ENCODE measurements at places on chromosomes 4 and X.

- no peak for DNase-seq
Observed at GRCh38 chr4:94419956-94420355, 31.8 kb upstream of the PDLIM5 start.

DNA sequence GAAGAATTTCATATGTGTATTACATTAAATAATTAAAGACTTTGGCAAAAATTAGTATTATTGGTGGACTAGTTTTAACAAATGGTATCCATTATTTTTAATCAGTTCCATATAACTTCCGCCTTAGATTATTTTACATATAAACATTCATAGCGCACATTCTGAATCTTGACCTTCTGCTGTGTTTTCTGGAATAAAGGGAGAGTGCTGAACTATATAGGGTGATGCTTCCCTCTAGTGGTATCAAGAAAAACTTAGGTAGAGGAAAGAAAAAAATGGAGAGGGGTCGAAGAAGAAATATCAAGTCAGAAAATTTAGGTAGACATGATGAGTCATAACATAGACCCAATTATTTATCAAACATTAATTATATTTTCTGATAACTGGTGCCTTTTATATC is 155.6 kb upstream of the PACRGL start:
- DNase-seq: no peak

DNA sequence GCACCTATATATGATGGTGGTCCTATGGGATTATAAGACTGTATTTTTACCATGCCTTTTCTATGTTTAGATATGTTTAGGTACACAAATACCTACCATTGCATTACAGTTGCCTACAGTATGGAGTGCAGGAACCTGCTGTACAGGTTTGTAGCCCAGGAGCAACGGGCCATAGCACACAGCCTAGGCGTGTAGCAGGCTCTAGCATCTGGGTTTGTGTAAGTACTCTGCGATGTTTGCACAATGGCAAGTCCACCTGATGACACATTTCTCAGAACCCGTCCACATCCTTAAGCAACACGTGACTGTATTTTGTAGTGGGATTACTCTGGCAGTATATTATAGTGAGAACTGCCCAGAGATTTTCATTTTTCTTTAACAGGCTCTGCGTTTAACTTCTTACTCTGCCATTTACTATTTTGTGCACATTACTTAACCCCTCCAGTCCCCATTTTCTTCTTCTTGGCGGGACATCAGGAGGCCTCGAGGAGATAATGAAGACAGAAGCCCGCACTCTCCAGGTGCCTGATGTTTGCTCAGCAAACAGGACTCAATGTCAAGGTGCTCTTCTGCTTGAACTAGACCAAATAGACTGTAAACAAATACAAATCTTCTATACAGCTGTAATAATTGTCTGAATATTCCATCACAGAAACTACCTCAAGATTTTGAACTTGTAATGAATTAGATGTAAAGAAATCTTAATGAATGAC is 102.0 kb upstream of the PDLIM3 start:
- DNase-seq: no peak

DNA sequence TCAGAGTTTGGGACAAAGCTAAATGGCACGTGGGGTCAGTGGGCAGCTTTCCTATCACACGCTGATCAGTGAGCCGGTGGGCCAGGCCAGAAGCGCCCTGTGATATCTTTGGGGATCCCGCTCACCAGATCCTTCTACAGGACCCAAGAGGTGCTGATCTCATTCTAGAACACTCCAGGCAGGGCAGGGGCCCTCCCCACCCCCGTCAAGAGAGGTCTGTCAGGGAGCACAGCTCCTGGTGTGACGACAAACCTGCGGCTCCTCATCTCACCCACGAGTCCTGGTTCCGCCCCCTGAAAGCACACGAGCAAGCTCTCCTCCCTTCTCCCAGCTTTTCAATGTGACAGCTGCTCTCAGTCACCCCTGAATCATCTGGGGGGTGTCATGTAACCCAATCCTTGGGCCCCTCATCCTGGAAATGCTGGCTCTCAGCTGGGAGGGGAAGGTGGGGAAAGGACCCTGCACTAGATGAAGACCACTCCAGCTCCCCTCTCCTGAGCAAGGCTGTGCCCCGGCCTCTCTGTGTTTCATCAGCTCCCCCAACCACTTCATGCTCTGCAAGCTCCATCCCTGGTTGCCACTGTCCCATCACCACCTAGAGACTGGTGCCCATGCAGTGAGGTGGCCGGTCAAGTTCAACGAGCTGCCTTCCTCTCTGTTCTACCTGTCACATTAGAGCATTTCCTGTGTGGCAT is 4.6 kb downstream of the HCFC1 start:
- DNase-seq: no peak

- DNase-seq: no peak
Observed at GRCh38 chr4:61933527-61933926, 733.4 kb downstream of the ADGRL3 start.

DNA sequence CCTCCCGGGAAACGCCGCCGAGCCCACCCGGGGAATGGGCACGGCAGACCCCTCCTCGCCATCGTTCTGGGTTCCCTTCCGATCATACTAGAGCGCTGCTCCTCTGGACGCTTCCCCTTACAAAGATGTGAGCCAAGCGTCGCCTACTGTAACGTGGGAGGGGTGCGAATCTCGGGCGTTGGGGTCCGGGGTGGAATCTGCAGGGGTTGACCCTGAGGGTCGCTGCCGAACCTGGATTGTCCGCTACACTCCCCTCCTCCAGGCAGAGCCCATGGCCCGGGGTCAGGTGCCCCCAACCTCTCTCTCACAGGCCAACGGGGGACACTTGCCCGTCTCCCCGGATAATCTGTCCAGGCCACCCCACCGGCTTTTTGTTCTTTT is 13.8 kb downstream of the BCOR start:
- no peak for DNase-seq

GRCh38 chr4:83709627-83710026 is 173.7 kb downstream of the GPAT3 start:
- DNase-seq: no peak

GRCh38 chr4:112002248-112002661 is 143.0 kb upstream of the FAM241A start:
- DNase-seq: no peak

- DNase-seq: no peak
Observed at GRCh38 chr4:141169391-141169790, 36.1 kb upstream of the RNF150 start.

GRCh38 chrX:24694825-24695224 is 1.1 kb downstream of the POLA1 start:
- no peak for DNase-seq

DNA sequence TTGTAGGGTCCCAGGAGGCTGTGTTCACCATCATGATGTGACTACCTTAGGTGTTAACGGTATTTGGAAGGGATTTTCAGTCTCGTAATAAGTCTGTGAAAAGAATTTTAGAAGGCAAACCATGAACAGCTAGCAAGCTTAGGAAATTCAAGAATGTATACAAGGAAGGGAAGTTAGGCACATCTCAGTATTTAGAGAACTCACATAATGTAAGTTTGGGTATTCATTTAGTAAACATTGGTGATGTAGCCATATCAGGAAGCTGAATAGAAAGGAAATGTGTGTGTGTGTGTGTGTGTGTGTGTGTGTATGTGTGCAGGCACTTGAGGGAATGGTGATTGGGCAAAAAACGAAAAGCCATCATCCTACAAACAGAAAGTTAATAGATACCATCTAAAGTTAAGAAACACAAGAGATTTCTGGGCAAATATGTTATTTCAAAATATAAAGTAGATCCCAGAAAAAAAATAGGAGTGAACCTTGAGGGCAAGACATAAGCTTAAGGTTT is 34.7 kb upstream of the PRKX start:
- DNase-seq: peak; percentile 8

DNA sequence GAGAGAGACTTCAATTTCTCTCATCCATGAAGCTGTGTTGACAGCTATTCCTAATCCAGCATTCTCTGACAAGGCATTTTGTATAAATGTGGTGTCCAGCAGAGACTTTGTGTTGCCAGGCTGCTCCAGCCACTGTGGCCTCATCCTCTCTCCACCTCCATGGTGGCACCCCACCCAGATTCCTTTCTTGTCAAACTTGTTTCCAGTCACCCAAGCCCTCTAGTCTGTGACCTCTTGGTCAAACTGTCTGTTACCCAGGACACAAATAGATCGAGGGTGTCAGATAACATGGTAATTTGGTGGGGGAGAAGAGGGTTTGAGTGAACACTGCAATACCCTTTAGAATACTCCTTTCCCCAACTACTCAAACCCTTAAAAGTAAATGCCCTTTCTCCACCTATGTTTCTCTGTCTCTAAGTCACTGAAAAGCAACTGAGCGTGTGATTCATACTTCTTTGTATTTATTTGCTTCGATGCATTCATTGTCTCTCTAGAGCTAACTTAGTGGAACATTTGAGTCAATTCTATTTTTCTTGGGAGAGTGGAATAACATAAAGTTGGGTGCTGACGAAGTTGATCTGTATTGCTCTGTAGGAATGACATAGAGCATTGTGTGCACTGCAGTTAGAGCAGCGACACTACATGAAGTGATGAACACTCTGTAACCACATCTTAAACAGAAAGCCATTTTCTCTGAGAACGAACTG is 13.7 kb downstream of the PITX2 start:
- DNase-seq: no peak

GRCh38 chr4:145316897-145317574 is 136.6 kb upstream of the OTUD4 start:
- no peak for DNase-seq

DNA sequence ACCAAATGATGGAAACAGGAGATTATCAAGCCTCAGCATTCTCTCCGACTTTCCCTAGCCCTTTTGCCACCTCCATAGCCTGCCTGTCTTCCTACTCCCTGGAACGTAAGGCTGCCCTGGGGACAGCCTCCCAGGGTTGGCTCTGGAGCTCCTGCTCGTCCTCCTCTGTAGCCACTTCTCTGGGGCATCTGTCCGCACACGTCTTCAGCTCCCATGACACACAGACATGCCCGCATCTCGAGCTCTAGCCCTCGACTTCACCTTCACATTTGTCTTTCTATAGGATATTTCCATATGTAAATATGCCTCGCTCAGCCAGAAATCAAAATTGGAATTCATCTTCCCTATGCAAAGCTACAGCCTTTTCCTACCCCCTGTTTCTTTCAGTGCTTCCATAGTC is 67.7 kb downstream of the TSC22D3 start:
- DNase-seq: no peak

DNA sequence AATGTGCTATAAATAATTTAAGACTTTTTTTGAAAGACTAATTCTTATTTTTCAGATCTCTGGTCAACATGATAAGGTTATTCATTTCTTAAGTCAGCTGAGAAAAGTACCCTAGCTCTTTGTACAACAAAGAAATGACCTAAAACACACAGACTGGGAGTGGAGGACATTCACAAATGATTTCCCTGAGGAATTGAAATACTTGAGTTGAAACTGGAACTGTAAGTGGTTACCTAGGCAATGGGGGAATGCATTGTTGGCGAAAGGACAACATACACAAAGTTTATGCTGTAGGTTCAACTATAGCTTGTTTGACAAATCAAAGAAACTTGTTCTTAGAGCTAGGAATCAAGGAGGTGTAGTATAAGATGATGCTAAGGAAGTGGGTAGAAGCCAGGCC is 915.5 kb downstream of the FAT4 start:
- DNase-seq: no peak
